ENCODE measurements at places on chromosomes 5 and 9. TPM values are rescaled to one million over a fixed set of nuclear protein-coding genes. Genes with fewer than 3 reads are reported as not detected.

DNA sequence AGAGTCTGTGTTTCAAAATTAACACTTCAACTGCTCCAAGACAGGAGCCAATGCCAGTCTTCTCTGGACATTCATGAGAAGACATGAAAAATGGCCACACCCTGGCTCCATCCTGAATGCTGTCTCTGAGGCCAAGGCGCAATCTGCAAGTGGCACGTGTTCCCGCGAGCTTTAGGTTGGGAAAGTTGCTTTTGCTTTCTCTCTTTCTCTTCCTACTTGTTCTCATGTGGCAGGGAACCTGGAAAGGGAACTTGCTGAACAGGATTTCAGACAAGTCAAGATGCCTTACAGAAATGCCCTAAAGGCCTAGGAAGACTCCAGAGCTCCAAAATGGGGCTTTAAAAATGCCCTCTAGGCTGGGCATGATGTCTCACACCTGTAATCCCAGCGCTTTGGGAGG, 91.9 kb upstream of the OTULINL start:
- DNase-seq = no peak

DNA sequence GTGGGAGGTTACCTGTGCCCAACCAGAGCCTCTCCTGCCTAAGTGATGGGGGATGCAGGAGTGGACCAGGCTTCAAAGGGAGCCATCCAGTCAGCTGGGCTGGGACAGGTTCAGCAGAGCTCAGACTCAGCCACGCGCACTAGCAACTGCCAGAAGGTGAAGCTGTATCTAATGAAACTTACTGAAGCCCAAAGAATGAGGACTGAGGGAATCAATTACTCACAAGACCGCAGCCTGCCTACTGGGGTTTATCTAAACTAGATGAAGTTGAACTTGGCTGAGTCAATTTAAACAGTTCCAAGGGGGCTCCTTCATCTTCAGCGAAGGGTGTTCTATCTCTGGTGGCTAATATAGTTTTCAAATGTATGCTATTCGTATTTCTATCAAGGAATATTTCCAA, 11.4 kb downstream of the HAND1 start:
- no peak for DNase-seq

DNA sequence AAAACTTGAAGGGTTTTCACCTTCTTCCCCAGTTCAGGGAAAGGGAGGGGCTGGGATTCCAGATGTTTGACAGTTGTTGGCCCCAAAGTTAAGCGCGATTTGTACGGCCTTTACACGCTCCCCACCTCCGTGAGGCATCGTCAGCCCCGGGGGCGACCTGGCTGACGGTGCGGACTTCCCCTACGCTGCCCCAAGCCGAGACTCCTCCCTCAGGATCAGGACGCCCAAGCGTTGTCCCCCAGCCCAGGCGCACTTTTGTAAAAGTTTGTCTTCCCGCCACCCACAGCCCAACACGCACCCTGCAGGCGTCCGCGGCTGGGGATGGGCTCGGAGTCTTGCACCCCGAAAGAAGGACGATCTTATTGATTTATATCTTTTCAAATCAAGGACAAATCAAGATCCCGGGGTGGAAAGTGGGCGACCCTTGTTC, 713 bp downstream of the MOB3B start:
- peak; percentile 73 for DNase-seq

GRCh38 chr5:155050384-155051019, 36.9 kb downstream of the KIF4B start:
- DNase-seq = no peak

DNA sequence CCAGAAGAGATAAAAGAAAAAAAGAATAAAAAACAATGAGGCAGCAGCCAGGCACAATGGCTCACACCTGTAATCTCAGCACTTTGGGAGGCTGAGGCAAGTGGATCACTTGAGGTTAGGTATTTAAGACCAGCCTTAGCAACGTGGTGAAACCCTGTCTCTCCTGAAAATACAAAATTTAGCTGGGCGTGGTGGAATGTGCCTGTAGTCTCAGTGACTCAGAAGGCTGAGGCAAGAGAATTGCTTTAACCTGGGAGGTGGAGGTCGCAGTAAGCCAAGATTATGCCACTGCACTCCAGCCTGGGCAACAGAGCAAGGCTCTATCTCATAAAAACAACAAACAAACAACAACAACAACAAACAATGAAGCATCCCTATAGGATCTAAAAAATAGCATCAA, 121.5 kb downstream of the HMHB1 start:
- DNase-seq = no peak

DNA sequence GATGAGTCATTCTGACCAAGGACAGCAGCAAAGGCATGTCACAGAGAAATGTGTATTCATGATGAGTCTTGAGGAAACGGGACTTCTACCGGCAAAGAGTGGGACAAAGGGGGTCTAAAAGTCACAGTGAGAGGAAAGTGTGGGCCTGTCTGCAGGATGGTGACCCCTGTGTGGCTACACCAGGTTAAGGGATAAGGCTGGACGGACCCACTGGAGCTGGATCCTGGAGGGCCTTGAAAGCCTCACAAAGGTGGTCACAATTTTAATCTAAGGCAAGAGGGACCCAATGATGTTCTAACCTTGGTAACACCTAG, 176.5 kb downstream of the CDK5RAP2 start:
- DNase-seq = no peak

GRCh38 chr5:55900068-55900467, 48.9 kb downstream of the IL31RA start:
- DNase-seq = no peak

DNA sequence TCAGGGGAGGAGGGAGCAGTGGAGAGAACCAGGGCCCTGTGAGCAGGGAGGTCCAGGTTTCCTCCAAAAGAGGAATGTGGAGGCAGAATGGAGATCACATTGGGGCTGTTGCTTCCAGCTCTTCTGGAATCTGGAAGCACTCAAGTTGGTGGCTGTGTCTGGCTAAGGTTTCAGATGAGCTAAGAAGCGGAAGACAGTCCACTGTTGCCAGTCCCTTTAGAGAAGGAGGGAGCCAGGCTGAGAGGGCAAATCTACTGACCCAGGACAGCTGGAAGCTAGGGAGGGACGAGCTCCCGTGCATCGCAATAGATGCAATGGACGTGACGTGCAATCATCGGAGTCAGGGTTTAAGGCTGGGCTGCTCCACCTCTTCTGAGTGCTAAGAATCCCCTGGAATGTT, 71.2 kb downstream of the TENT4A start:
- DNase-seq = no peak

GRCh38 chr5:146165460-146165859, 17.0 kb downstream of the LARS1 start:
- no peak for DNase-seq

DNA sequence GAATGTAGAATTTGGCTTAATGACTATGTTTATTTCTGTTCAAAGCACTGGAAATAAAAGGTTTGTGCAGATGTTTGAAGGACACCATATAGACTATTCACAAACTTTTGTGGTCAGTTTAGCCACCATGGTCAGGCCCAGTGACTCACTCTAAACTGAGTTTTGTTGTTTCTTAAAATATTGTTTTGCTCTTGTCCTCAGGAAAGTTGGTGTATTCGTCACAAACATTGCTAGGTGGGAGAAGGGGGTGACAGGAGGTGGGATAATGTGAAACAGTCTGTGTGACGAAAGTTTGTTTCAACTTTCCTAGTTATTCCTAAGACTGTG, 35.0 kb upstream of the LIFR start:
- DNase-seq = no peak

Gene ARL14EPL
- not detected for total RNA-seq

Gene SCAMP1
- 25.3 TPM for total RNA-seq

DNA sequence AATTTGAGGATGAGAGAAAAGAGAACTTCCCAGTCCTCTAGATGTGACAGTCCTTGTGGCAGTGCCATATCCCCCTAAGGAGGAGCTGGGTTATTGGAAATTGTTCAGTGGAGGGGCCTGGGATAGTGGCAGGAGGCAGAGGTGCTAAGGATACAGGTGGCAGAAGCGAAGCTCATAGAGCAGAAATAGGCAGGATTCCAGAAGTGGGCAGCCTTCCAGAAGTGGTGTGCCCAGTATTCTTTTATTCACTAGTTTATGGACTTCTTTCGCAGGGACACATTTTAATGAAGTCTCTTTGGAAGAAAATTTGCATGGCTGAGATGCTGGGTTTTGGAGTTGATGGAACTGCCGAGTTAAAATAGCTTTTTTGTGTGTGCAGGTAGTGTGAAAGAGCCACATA, 6.8 kb downstream of the PIK3R1 start:
- DNase-seq = no peak

DNA sequence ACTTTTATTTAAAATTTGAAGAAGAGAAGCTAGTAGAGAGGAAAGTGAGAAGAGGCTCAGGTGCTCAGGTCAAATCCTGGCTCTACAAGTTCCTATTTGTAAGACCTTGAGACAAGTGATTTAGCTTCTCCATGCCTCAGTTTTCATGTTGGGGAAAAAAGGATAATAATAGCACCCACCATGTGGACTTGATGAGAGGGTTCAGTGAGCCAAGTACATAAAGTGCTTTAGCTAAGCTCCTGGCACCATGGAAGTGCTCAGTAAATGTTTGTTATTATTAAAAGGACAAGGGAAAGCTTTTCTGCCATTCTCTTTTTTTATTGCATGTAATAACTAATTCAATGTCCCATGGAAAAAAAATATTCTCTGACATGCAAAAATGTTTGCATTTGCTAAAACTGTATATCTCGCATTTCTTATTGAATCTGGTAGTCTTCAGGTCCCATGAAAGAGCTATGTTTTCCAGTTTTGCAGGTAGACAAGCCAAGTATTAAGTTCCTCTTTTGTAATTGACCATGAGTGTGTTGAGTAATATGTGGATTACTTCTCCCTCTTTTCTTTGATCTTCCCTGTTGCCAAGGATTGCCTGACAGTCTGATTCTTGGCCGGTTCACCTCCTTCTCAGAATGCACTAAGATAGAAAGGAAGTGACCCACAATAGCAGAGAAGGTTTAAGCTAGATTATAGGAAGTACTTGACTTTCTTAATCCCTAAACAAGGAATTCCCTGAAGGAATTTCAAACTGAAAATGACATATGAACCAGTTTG, 45.6 kb upstream of the TRIM32 start:
- DNase-seq = no peak

GRCh38 chr5:177446200-177447065, at the start of gene PRR7:
PRR7 (plus strand) TSS chr5:177446814; CDS start chr5:177455068, 8,254 bp downstream.
- DNase-seq = peak; percentile 71

Gene SLC6A19
- 0.06 TPM for total RNA-seq

GRCh38 chr5:50553560-50553984, 112.5 kb upstream of the EMB start:
- no peak for DNase-seq

DNA sequence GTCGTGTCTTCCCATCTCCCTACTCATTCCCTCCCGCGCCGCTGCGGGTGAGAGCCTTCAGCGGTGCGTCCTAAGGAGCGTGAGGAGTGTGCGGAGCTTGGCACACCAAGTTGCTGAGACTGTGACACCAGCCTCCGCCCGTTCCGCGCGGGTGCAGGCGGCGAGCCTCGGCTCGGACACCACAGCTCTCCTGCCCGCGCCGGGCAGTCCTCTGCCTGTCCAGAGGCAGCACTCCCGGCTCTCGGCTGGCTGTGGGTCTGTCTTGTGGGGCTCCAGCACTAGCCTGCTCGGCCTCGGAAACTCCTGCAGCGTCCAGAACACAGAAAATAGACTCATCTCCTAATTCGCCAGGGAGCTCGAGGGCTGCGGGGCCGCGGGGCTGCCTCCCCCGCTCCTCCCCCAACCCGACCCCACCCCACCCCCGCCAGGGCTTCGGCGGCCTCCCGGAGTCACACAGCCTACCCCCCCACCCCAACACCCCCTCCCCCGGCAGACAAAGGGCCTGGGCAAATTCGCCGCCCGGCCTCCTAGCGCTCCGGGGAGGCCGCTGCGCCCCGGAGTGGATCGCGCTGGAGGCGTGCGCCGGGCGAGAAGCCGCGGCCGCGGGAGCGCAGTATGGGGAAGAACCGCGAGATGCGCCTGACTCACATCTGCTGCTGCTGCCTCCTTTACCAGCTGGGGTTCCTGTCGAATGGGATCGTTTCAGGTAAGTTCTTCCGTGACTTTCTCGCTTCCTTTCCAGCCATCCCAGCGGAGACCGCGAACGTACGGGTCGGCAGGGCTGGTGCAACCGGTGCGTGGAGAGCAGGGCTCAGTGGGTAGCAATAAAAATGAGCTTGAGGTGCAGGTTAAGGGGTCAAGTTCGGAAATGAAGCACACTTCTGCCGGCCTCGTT, at the start of gene ADAMTS19:
Gene ADAMTS19, plus strand, starts transcription at position 522 of the 895 bp plus-strand sequence. Its CDS starts 94 bp downstream, at position 616.
- peak; percentile 55 for DNase-seq

DNA sequence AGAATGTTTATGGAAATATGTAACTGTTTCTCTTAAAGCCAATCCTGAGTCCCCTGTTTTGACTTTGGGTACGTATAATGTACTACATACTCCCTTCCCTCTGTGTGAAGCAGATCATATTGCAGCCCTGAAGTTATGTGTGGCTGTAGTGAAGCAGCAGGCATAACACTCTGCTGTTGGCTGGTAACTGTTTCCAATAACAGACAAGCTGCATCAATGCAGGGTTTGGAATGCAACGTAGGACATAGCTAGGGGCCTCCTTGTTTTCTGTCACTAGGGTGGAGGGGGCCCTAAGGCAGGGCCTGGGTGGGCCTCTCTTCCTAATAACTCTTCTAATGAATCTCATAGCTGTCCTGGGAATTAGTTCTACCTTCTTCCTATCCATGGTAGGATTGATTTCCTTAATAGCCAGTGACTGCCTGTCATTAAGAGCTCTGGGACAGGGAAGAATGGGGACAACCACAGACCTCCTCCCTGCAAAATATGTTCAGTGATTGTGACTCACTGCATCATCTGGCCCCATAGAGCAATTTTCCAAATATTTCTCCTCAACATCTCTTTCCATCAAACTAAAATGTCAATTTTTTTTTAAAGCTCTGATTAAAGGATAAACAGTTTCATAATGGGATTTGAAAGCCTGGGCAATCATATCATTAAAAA, 129.6 kb upstream of the HMHB1 start:
- peak; percentile 93 for DNase-seq

Gene PFN3
- total RNA-seq = not detected

Gene ATOSB
- total RNA-seq = 9.5 TPM

DNA sequence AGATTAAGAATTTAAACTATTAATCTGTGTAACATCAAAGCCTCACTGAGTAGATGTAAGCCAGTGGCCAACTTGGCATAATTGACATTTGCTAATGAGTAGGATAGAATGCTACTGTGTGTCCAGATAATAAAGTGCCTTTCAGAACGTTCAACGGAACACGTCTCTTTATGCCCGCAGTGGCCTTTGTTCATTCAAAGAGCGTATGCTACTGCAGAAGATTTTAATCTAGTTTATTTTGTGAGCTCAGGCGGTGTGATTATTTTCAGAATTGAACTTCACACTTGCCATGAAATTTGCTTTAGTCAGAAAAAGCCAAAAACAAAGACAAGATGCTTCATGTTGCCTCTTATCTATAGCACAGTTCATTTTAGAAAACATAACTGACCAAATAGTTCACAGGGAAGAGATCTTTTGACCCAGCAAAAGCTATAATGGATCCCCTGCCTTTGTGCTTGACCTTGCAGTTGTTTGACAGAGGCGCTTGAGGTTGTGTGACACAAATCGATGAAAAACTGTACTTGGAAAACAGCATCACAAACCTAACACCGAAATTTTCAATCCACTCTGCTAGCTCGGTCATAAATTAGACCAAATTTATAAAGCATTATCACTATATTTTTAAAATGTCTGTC, 530.9 kb upstream of the TYRP1 start:
- no peak for DNase-seq
